ENCODE measurements at places on chromosomes 5 and 9. TPM values are rescaled to one million over a fixed set of nuclear protein-coding genes. Genes with fewer than 3 reads are reported as not detected.

Gene FRMPD1
- total RNA-seq = 0.06 TPM

Gene C6
- total RNA-seq = 9.8 TPM

Gene GLRA1
- not detected for total RNA-seq

Gene OLFM1
- 24.1 TPM for total RNA-seq

Gene TGFBI
- total RNA-seq = 140 TPM

Measured in lower lobe of right lung (tissue), 2 donors.